Ovary (tissue), 10 donors: ENCODE measurements at places on chromosomes 6 and 20. TPM values are rescaled to one million over a fixed set of nuclear protein-coding genes. Genes with fewer than 3 reads are reported as not detected.

DNA sequence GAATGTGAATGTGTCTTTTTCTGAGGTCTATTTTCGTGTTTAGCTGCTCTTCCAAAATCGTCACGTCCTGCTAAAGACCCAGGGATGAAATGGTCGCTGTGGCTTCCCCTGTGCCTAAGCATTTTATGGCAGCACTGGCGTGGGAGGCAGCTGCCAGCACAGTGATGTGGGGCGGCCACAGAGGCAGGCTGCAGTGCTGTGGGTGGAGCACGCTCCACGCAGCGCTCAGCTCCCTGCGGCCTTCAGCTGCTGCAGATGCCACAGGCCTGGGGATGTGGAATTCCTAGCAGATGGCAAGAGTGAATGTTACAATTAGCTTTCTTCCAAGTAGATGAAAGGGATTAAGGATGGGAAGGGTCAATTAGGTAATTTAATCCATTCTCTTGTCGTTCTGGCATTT lies 242.6 kb downstream of the SMOC2 start:
- H3K27me3 ChIP-seq = no peaks in the 10 kb centered on the region
- no peak for DNase-seq
- no peak overlapping the region for H3K27ac ChIP-seq
- no peak overlapping the region for H3K4me3 ChIP-seq
- no peaks in the 10 kb centered on the region for H3K4me1 ChIP-seq
- no peaks in the 10 kb centered on the region for H3K36me3 ChIP-seq

DNA sequence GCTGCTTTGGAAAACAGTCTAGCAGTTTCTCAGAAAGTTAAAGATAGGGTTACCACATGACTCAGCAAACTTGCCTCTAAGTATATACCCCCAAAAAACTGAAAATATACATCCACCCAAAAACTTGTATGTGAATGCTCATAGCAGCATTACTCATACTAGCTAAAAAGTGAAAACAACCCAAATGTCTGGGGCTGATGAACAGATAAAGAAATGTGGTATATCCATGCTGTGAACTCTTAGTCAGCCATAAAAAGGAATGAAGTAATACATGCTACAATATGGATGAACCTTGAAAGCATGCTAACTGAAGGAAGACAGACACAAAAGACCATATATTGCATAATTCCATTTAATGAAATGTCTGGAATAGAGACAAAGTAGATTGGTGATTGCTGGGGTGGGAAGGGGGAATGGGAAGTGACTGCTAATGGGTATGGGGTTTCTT lies 79.9 kb upstream of the GLP1R start:
- no peak for DNase-seq
- no peak overlapping the region for H3K4me3 ChIP-seq
- H3K27me3 ChIP-seq = no peaks in the 10 kb centered on the region
- no peaks in the 10 kb centered on the region for H3K36me3 ChIP-seq

DNA sequence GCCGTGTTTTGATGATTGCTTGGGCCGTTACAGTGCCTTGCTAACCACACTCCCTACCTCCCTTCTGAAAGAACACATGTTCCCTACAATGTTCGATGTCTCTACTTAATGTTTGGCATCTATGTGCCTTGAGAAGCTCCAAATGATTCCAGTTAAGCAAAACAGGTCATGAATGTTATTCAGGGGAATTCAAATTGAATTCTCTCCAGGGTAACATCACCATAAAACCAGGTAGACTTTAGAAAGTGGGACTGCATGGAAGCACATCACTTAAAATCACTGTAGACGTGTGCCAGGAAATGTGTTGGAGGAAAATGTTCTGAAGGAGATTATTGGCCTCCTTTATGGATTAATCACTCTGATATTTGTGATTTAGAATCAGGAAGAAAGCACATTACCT lies 128.1 kb downstream of the ADAT2 start:
- no peak for DNase-seq
- H3K27me3 ChIP-seq = no peaks in the 10 kb centered on the region
- no peaks in the 10 kb centered on the region for H3K36me3 ChIP-seq
- no peak overlapping the region for H3K27ac ChIP-seq

DNA sequence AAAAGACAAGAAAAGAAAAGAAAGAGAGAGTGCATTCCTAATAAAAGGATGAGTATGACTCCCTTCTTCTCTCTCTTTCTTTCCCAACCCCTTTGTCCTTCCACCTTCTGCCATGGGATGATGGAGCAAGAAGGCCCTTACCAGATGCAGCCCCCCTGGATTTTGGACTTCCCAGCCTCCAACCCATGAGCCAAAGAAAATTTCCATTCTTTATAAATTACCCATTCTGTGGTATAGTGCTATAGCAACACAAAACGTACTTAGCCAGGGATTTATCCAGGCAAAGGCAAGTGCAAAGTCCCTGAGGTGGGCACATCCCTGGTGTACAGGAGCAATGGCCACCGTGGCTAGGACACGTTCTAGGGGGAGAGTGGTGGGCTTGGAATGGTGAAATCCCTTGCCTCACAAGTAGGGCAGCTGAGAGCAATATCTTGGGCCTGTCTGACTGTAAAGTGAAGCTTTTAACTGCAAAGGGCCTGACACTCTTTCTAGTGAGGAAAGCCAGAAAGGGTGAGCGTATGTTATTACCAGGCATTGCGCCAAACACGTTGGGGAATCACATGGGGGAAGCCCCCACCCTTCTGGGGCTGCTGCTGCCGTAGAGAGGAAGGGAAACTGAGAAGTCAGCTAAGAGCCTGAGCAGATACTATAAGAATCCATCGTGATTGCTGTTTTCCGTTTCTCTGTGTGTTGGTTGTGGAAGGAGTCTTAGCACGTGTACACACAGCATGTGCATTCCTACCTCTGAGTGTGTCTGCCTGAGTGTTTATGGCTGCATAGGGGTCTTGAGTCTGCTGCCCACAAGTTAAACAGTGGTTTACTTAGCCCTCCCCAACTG lies 50.7 kb upstream of the SIRPA start:
- no peaks in the 10 kb centered on the region for H3K27me3 ChIP-seq
- H3K4me3 ChIP-seq = no peak overlapping the region
- H3K27ac ChIP-seq = no peak overlapping the region
- H3K36me3 ChIP-seq = no peaks in the 10 kb centered on the region

DNA sequence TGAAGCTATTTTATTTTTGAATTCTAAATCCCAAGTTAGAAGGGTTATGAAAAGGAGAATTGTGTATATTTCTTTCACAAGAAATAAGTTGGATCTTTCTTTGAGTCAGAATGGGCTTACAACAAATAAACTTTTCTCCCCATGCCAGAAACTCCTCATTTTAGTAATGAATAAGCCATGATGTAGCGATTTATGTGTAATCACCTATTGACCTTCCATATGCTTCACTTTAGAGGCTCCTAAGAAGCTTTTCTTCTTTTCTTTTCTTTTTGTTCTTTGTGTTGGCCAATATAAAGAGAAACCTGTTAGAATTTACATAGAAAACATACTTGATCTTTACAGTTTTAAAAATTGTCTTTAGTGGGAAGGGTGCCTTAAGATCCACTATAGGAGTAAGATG lies 370.2 kb downstream of the UTRN start:
- H3K36me3 ChIP-seq = no peaks in the 10 kb centered on the region
- H3K27ac ChIP-seq = no peak overlapping the region

- peak overlapping the region; percentile 4 for H3K4me3 ChIP-seq
- peak; percentile 80 for DNase-seq
- peaks cover 10% of the 10 kb centered on the region for H3K4me1 ChIP-seq
- no peaks in the 10 kb centered on the region for H3K36me3 ChIP-seq
- H3K27me3 ChIP-seq = no peaks in the 10 kb centered on the region
- no peak overlapping the region for H3K27ac ChIP-seq
Measured at GRCh38 chr6:151044465-151045441, 179.3 kb downstream of the MTHFD1L start.

- H3K36me3 ChIP-seq = no peaks in the 10 kb centered on the region
- no peak overlapping the region for H3K27ac ChIP-seq
- no peaks in the 10 kb centered on the region for H3K27me3 ChIP-seq
- DNase-seq = no peak
- no peaks in the 10 kb centered on the region for H3K4me1 ChIP-seq
Measured at GRCh38 chr6:141963543-141964295, 169.0 kb upstream of the GJE1 start.

DNA sequence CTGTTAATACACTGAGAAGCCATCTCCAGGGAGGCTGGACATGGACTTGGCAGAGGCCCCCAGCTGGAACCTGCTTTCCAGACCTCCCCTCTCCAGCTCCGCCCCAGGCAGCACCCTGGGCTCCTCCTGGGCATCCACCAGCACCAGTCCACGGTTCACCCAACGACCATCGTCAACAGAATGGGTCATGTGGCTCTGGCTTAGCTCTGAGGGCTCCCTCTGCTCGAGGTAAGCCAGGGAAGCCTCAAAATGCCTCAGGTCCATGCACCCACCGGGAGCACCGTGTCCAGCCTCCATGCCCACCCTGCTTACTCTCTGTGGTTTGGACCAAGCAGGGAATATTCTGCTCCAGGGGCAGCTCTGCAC lies 40.5 kb downstream of the WDR27 start:
- no peak for DNase-seq
- H3K27ac ChIP-seq = no peak overlapping the region
- H3K4me3 ChIP-seq = no peak overlapping the region

DNA sequence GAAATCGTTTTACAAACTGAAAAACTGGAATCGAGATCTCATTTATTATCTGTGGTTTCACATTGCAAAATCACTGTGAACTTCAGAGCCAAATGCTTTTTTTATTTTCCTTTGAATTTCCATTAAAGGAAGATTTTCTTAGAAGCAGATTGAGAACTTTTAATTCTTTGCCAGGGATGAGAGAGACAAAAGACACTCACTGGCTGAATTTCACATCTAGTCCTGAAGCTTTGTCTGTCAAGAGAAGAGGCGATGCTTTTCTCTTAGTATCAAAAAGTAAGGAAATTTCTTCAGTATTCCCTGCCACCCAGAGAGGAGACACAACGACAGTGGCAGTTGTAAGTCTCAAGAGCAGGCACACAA lies 141.8 kb downstream of the TMEM200A start:
- no peak overlapping the region for H3K27ac ChIP-seq
- DNase-seq = no peak
- no peaks in the 10 kb centered on the region for H3K27me3 ChIP-seq
- peaks cover 2% of the 10 kb centered on the region for H3K4me1 ChIP-seq

- H3K4me3 ChIP-seq = no peak overlapping the region
- H3K36me3 ChIP-seq = no peaks in the 10 kb centered on the region
Measured at GRCh38 chr20:48008850-48009515, 223.7 kb upstream of the SULF2 start.

- DNase-seq = no peak
- no peaks in the 10 kb centered on the region for H3K27me3 ChIP-seq
- peaks cover 5% of the 10 kb centered on the region for H3K4me1 ChIP-seq
- H3K4me3 ChIP-seq = no peak overlapping the region
- H3K27ac ChIP-seq = no peak overlapping the region
- H3K36me3 ChIP-seq = no peaks in the 10 kb centered on the region
Measured at GRCh38 chr6:125259354-125259736, 42.4 kb downstream of the HDDC2 start.

DNA sequence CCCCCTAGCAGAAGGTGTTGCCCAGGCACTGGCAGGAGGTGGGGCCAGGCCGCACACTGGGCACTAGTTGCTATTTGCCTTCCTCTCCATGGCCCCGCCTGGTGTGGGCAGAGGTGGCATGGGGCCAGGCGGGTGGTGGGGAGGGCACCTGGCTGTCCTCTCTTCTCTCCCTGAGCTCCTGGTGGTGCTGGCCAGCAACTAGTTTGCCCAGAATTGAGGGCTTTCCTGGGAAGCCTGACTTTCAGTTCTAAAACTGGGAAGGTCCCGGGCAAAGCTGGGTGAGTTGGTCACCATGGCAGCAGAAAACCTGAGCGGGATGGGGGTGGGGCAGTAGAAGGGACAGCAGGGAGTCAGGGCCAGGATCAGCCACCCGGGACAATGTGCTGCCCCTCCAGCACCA lies 48.2 kb downstream of the RBM38 start:
- no peaks in the 10 kb centered on the region for H3K27me3 ChIP-seq
- no peaks in the 10 kb centered on the region for H3K36me3 ChIP-seq
- no peak overlapping the region for H3K4me3 ChIP-seq
- no peak for DNase-seq
- peak overlapping the region; percentile 81 for H3K27ac ChIP-seq
- H3K4me1 ChIP-seq = peaks cover 22% of the 10 kb centered on the region

- no peak overlapping the region for H3K4me3 ChIP-seq
- no peak for DNase-seq
- no peaks in the 10 kb centered on the region for H3K27me3 ChIP-seq
- no peak overlapping the region for H3K27ac ChIP-seq
- H3K4me1 ChIP-seq = peaks cover 14% of the 10 kb centered on the region
Measured at GRCh38 chr20:49701241-49701790, 12.4 kb downstream of the B4GALT5 start.

- H3K4me1 ChIP-seq = no peaks in the 10 kb centered on the region
- DNase-seq = no peak
- H3K27ac ChIP-seq = no peak overlapping the region
- H3K36me3 ChIP-seq = no peaks in the 10 kb centered on the region
- no peak overlapping the region for H3K4me3 ChIP-seq
Measured at GRCh38 chr6:14246876-14247275, 129.3 kb downstream of the CD83 start.

- no peaks in the 10 kb centered on the region for H3K36me3 ChIP-seq
- H3K27me3 ChIP-seq = no peaks in the 10 kb centered on the region
- DNase-seq = no peak
Measured at GRCh38 chr6:36616893-36617521, 22.8 kb downstream of the SRSF3 start.

- no peak for DNase-seq
- no peak overlapping the region for H3K27ac ChIP-seq
- H3K4me1 ChIP-seq = peaks cover 3% of the 10 kb centered on the region
Measured at GRCh38 chr6:122151066-122151465, 248.4 kb upstream of the HSF2 start.

DNA sequence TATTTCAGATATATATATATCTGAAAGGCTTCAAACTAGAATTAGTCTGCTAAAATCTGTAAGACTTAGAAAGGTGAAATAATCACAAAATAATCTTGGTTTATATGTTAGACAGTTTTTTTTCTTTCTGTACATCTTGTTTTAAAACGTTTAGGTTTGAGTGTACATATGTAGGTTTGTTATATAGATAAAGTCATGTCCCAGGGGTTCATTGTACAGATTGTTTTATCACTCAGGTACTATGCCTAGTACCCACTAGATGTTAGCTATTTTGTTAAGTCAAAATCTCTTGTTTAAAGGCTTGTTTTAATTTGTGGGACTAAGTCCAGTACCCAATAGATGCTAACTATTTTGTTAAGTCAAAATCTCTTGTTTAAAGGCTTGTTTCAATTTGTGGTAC lies 1339.0 kb upstream of the CITED2 start:
- no peaks in the 10 kb centered on the region for H3K4me1 ChIP-seq
- no peak for DNase-seq
- H3K27me3 ChIP-seq = no peaks in the 10 kb centered on the region
- H3K4me3 ChIP-seq = no peak overlapping the region
- no peak overlapping the region for H3K27ac ChIP-seq

GRCh38 chr20:4795394-4795793 lies 73.7 kb downstream of the PRND start:
- H3K36me3 ChIP-seq = no peaks in the 10 kb centered on the region
- no peak overlapping the region for H3K4me3 ChIP-seq
- no peak for DNase-seq
- H3K27ac ChIP-seq = no peak overlapping the region

- no peak for DNase-seq
- H3K27ac ChIP-seq = no peak overlapping the region
- no peaks in the 10 kb centered on the region for H3K27me3 ChIP-seq
- no peaks in the 10 kb centered on the region for H3K36me3 ChIP-seq
- no peaks in the 10 kb centered on the region for H3K4me1 ChIP-seq
- H3K4me3 ChIP-seq = no peak overlapping the region
Measured at GRCh38 chr6:33176906-33177305, 15.4 kb downstream of the COL11A2 start.

Gene PARD6B
- total RNA-seq = 10.7 TPM

Gene HLA-DQA1
- total RNA-seq = 10.1 TPM

Gene NOX3
- not detected for total RNA-seq

Gene AURKA
- 10.0 TPM for total RNA-seq

Gene TOX2
- total RNA-seq = 1.3 TPM

Gene PM20D2
- 30.2 TPM for total RNA-seq

Gene MYMX
- total RNA-seq = not detected
